Ovary (tissue), 10 donors: ENCODE measurements at places on chromosomes 7 and 10. TPM values are rescaled to one million over a fixed set of nuclear protein-coding genes. Genes with fewer than 3 reads are reported as not detected.

DNA sequence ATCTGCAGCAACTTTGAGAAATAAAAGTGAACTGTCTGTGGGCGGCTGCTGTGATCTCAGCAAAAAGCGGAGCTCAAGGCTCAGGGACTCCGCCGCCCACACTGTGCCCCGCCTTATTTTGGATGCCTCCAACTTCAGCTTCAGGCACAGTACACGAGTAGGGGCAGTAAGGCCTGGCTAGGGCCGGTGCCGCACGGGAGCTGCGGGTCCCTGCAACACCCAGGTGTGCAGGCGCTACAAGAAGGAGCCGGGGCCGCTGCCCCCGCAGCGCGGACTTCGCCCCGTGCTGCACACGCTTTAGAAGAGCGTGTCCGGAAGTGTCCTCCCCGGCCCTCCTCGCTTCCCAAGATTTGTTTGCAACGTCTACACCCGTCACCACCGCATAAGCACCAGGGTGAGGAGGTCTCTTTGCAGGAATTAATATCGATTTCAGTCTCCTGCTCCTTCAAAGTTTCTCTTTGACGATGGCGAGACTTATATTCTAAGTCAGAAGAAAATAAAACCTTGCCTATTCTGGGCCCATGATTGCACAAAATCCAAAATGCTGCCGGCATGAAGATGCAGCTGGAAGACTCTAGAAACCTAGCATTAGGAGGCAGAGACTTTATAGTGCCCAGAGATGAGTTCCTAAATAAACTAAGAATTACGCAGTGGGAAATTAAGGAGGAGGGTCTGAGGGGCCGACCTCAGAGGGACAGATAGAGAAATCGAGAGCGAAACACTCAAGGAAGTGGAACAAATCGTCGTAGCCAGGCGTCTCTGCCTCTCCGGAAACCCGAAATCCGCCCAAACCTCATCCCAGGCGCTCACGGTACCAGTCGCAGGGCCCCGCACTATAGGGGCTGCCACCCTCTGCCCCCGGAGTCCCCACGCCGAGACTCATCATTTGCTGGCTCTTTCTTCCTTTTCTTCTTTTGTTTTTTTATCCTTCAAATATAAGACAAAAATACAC, 6.4 kb downstream of the VAX1 start:
- DNase-seq: no peak

DNA sequence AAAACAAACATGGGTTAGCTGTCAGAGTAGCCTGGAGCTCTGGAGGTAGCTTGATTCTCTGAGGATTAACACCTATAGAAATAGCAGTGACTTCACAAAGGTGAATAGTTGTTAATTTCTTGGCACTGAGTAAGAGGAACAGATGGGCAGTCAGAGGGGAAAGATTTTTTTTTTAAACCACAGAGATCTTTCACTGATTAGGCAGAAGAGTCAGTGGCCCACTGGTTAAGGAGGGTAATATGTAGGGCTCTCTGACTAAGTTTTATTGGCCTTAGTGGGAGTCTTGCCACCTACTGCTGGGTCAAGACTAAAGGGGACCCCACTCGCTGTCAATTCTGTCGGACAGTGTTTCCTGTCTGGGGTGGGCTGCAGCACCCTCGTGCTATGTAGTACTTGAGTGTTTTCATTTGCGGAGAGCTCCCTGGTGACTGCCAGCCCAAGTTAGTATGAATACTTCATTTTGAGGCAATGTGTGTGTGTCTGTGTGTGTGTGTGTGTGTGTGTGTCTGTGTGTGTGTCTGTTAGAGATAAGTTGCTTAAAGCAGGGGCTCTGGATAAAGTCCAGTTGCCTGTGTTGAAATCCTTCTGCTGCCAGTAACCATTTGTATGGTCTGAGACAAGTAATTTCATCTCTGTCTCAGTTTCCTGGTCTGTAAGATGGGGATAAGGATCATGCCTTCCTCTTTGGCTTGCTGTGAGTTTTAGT, 145.2 kb downstream of the ARID5B start:
- DNase-seq: no peak

DNA sequence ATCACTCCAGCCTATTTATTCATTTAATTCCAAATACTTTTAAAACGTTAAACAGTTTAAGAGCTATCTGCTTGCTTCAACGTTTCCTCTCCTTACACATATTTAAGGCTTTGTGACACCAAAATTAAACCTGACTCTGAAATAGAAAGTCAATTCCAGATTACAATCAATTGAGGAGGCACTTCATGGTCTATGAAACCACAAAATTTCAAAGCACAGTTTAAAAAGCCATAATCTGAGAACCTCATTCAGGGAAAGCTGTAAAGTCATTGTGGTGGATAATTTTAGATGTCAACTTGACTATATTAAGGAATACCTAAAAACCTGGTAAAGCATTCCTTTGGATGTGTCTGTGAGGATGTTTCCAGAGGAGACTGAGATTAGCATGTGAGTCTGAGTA, 6.2 kb downstream of the SNX13 start:
- no peak for DNase-seq

DNA sequence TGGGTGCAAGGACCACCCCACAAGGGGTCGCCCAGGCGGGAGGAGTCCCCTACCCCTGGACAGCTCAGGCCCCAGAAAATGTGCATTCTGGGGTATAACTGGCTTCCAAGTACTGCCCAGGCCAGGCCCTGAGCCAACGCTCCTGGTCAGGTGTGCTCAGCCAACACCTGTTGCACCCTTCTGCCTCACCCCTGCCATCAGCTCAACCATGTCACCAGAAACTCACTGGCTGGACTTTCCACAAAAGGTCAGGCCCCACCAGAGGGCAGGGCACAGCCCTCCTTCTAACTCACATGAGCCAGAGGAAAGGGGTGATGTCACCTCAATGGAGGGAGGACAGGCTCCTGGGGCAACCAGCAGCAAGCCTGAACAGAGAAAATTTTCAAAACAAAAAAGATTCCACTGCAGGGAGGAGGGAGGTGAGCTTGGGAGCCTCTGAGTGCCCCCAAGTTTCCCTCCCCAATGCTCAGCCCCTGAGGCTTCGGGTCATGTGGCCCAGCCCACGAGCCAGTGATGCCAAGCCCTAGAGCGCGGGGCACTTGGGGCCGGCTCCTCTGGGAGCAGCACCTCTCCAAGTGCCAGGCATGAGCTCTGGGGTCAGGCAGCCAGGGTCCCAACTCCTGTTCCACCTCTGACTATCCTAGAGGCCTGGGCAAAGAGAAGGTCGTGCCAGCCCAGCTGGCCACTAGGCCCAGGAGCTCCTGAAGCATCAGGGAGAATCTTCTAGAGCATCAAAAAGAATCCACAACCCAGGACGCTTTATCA, 2.2 kb downstream of the OGDHL start:
- no peak for DNase-seq

FAM25C gene
- not detected for total RNA-seq

AFAP1L2 gene
- 53.7 TPM for total RNA-seq

HMX2 gene
- not detected for total RNA-seq

GRCh38 chr10:117352724-117353123, 22.5 kb downstream of the PDZD8 start:
- DNase-seq: no peak

DNA sequence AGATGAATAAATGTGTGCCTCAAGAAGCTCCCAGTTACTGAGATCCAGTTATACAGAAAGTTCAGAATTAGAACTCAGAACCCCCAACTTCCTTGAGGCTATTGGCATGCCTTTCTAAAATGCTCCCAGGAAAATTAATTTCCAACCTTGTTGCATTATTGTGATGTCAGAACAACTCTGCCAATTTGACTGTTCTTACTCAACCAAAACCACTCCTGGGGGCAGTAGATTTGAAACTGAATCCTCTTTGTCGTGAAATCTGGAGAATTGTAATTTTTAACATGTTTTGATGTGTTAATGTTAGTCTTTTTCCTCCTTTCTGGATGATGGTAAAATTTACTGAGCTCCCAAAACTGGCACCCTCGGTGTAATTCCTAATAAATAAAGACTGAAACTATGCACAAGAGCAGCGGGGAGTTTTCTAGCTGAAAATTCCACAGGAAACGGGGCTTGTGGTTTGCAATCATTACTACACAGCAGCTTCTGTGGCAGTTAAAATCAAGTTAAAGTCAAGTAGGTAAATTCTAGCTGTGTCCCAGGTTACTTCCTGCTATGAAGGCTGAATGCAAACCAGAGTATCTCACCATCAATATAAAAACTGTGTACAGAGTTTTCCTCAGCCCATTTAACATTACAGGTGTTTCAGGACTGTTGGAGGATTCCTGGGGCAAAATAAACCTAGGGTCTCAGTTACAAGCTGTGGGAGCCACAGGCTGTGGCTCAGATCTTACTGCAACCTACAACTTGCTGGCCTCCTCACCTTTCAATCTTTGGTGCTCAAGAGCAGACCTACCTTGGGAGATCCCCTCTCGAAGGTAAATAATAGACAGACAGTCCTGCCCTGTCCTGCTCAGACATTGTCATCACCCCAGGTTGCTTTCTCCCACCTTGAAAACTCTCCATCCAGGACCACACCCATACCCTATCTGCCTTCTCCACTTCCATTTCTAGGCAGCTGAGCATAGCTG, 156.3 kb upstream of the KMT2E start:
- DNase-seq: no peak

DNA sequence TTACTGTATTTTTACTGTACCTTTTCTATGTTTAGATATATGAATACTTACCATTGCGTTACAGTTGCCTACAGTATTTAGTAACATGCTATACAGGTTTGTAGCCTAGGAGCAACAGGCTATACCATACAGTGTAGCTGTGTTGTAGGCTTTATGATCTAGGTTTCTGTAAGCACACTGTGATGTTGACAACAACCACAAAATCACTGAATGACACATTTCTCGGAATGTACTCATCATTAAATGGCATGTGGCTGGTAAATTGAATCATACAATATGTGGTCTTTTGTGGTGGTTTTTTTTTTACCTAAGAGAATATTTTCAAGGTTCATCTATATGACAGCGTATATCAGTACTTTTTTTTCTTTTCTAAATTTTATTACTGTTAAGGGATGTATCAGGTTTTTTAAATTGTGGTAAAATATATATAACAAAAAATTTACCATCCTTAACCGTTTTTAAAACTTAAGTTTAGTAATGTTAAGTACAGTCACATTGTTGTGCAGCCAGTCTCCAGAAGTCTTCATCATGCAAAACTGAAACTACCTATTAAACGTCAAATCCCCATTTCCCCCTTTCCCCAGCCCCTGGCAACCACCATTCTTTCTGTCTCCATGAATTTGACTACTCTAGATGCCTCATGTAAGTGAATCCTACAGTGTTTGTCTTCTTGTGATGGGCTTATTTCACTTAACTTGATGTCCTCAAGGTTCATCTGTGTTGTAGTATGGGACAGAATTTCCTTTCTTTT, 21.5 kb downstream of the BTAF1 start:
- DNase-seq: no peak

DNA sequence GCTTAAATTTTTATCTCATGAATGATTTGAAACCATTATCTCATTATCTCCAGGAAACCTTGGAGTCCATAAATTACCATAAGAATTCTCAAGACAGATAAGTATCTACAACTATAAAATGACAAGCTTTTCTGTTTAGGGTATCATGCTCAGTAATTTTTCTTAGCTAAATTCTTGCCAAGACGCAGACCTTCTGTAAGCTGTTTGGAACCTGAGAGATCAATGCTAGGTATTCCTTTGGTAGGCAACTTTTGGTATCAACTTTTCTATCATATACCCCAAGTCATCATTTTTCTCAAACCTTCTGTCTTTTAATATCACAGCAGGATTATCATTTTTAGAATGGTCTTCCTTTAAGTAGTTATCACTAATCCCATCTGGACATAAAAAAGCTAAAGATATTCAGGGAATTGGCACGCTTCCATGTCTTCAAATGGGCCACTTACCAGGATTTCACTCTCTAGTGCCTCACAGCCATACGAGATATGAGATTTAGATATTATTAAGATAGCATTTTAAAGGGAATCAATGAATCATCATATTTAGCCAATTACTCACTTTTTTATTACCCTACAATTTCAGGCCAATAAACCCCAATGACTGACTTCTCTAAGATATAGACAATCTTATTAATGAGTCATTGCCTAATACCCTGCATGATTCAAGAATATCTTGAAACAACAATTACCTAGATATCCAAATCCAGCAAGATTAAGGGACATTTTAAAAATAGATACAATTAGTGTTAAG, 544.1 kb downstream of the HTR7 start:
- DNase-seq: no peak

DNA sequence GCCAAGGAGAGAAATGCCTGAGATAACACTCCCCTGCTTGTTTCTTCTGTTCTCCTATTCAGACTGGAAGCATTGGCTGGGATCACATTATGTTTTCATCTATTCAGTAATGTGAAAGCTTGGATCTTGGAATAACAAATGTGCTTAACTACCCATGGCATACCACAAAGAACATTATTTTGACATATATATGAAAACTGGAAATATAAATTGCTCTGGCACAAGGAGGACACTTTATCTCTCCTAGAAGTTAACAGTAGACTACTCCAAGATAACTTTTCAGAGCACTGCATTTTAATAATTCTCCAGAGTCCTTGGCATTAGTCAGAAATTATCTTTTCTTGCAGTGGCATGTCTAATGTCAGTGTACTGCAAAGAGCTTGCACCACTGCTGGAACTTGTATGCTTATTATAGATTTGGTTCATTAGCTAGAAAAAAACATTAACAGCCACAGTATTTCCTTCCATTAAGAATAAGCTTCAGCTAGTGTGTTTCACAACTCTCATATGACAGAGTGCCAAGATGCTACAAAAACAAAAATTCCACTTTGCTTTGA, 169.3 kb upstream of the LRRN3 start:
- DNase-seq: no peak

GRCh38 chr7:76108540-76109233, 60.8 kb downstream of the MDH2 start:
- DNase-seq: peak; percentile 32

GRCh38 chr7:1087465-1087814, 473 bp upstream of the GPER1 start:
- DNase-seq: no peak

GRCh38 chr7:90951986-90952954, 312.0 kb upstream of the FZD1 start:
- no peak for DNase-seq

GRCh38 chr10:61803269-61803668, 98.2 kb upstream of the ARID5B start:
- no peak for DNase-seq

GRCh38 chr10:100911472-100911871, 1.3 kb upstream of the SLF2 start:
- no peak for DNase-seq

AS3MT gene
- total RNA-seq: 4.9 TPM

SHTN1 gene
- total RNA-seq: 20.5 TPM

SPDYE1 gene
- total RNA-seq: not detected

DNA sequence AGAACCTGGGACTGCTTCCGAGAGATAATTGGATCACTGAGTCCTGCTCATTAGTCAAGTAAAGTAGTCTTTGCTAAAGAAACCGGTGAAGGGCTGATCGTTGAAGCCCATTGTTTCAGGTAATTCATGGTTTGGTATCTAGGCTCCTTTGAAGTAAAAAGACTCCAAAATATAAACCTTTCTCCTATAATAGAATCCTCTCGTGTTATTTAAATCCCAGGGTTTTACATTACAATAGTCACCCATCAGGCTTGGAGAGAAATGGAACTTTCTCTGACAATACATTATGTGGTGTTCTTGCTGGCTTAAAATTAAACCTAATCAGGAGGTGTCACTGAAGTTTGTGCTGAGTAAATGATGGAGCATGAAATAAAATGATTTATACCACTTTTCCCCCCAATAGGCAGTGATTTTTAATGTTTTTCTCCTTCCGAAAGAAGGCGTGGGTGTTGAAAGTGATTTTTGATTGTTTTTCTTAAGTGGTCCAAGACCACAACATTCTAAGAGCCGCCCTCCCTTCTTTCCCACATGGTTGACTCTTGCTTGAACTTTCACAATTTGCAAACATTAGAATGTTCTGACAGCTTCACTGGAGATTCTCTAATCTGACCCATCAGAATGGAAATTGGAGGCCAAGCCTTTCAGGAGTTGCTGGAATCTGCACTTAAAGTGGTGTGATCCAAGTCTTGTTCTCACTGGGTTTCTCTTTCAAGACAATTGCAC, 44.2 kb downstream of the LRMDA start:
- no peak for DNase-seq

TTYH3 gene
- total RNA-seq: 22.7 TPM
